ENCODE measurements at places on chromosomes 2 and 18.

DNA sequence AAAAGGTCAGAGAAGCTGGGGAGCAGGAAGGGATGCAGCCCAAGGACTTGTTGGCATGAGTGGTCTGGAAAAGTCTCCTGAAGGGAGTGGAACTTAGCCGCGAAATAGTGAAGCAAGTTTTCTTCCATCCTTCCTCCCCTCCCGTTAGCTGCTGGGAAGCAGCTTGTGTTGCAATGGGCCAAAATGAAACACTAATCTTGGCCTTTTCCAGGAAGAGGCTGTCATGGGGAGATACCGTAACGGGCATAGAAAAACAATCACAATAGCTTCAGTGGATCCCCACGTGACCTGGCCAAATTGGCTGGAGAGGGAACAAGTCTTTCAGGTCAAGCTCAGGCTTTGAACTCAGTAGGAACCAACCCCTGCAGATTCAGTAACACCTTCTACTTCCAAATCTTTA is 49.3 kb downstream of the SEMA4F start:
- no peak for DNase-seq

DNA sequence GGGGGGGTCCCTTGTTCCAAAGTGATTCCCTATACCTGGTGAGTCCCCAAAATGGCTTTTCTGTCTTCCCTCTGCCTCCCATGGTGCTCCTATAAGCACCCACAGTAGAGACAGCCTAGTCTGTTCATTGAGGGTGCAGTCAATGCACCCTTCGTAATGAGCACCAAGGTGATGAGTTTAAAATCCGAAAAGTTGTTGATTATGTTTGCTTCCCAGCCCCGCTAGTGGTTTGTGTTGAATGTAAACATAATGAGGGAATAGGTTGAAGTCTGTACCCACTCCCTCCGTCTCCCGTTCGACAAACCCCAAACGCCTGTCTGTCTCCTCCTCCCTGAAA is 2.3 kb downstream of the FOSL2 start:
- no peak for DNase-seq

- DNase-seq: peak; percentile 68
Measured at GRCh38 chr18:9760641-9761040, 52.5 kb downstream of the RAB31 start.

DNA sequence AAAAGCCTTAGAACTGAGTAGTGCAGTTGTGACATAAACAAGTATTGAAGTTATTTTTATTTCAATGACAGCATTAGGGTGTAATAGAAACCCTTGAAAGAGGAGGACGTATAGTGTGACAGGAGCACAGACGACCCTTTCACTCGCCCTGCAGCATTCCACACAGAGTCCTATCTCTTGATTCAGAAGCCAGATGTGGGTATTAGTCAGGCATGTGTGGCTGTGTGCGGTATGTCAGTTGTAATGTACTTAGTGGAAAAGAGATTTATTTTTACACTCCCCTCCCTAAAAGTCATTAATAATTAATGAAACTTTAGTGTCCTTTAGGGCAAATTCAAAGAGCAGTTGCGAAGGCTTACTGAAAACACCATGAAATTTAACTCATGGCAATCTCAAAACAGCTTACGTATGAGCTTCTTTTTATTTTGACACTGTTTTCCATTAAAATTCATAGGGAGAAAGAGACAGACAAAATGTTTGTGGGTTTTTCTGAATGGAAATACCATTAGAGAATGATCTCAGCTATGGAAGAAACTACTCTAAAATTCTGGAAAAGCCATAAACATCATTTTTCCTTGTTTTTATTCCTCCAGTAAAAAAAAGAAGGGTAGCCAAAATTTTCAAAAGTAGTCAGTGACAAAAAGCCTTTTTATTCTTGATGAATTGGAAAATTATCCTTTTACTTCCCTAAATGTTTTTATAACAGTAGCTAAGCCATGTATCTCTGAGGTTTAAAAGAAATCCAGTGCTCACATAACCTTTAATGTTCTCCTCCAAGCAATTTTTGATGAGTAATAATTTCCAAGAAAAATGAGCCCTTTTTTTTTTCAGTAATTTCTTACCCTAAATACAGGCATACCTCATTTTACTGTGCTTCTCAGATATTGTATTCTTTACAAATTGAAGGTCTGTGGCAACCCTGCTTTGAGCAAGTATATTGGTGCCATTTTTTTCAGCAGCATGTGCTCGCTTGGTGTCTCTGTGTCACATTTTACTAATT is 84.0 kb upstream of the DSEL start:
- no peak for DNase-seq

DNA sequence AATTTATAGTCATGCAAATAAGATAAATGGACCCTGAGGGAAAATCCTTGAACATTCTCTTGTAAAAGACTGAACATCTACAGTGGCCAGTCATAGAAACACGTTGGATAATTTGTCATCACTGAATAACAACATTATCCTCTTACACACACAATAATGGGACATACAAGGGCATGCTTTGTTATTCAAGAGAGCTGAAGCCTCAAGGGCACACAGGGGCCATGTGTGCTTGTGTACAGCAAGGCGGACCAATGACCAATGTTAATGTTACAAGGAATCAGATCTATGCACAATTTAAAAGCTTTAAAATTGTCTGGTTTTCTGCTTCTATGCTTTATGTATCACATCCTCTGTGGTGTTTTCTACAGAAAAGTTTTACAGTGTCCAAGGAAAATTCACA is 23.7 kb downstream of the COL6A3 start:
- DNase-seq: no peak

- no peak for DNase-seq
Measured at GRCh38 chr18:62372156-62372555, 47.0 kb downstream of the TNFRSF11A start.
